SIG-M5 (cell line): ENCODE measurements at places on chromosomes 3 and 15.

DNA sequence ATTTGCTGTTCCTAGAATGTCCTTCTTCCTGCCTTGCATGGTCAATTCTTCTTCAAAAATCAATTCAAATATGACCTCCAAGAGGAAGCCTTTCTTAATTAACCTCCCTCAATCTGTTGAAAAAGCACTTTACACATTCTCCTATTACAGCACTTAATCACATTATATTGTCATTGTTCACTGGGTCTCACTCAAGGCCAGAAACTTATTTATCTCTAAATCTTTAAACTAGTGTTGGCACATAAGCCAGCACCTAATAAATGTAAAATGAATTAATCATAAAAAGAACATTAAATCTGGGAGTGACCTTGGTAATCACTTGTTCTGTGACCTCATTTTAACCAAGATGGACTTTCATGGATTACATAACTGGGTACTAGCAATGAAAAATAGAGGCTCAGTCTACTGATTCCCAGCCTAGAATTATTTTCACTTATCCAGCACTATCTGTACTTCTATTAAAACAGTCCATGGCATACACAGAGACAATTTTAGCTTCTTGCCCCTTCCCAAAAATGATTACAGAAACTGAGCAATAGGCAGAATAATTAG lies 22.1 kb downstream of the MSL2 start:
- DNase-seq: no peak

- DNase-seq: no peak
These were observed 60.8 kb downstream of the ETV5 start for GRCh38 chr3:186048119-186048518.

- no peak for DNase-seq
These were observed 30.7 kb upstream of the CHRNB4 start for GRCh38 chr15:78671626-78672211.

DNA sequence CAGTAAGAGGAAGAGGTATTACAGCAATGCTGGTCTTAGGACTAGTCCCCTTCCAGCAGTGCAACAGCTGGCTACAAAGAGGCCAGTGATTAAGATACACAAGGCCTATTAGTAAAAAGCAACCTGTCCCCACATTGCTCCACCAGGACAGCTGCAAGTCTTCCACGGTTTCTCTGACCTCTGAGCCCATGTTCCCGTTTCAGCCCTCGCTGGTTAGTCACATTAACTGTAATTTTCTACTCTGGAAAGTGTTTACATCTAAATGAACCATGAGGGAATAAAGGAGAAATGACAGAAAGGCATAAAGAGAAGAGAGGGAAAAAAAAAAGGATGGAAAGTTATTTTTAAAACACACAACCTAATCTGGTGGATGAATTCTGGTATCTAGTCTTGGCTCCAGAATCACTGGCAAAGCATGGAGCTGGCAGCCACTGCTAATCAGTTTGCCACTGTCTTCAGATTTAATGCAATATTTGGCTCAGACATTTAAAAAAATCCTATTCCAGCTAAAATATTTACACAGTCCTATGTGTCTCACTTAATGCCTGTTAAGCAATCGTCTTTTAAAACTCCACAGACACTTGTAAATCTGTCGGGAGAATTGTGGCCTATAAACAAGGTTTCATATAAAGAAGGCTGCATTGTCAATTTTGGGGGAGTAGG lies 154.9 kb downstream of the GREM1 start:
- DNase-seq: no peak

DNA sequence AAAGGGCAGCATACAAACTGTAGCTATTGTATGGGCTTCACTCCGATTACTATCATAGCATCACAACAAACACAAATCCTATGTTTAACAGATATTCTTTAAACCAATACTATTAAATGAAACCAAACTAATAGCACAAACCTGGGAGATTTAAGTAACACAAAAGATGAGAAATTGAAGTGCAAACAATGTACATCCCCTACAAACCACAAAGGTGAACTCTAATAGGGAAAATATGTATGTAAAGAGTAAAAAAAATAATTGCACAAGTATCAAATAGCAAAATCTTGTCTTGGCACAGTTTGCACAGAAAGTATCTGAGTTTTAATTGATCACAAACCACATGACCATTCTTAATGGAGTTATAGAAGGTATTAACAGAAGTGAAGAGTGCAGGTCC lies 138.5 kb downstream of the CPNE4 start:
- DNase-seq: no peak

DNA sequence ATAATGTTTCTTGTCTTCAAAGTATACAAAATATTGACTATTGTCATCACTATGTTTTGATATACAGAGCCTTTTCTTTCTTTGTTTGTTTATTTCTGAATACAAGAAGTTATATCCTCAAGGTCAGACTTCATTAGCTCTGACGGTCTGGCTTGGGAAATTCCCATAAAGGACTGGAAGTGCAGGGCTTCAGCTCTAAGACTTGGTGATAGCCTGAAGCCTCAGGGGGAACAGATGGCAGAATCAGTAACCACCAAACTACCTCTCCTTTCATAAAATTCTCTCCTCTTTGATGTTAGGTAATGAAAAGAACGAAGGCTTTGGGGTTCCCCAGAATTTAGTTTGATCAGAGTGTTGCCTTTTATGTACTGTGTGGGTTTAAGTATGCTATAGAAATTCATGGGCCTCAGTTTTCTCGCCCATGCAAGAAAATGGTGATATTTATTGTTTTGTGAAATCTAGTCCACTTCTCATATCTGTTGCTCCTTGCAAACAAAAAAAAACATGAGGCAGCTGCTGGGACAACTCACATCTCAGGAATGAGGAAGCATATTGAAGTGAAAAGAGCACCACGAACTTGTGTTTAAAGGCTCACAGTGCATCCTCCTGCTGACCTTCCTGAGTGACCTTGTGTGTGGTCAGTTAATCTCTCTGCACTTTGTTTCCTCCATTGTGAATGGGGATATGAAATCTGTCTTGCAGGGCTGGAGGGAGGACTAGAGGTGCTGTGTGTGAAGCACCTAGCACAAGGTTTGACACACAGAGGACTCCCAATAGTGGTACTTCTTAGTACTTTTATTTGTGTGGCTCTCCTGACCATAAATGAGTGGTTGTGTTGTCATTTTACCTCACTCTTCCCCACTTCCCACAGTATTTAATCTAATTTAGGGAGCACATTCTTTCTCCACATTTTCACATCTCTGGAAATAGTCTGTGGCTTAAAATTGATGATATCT lies 569.8 kb upstream of the IL12A start:
- DNase-seq: no peak

DNA sequence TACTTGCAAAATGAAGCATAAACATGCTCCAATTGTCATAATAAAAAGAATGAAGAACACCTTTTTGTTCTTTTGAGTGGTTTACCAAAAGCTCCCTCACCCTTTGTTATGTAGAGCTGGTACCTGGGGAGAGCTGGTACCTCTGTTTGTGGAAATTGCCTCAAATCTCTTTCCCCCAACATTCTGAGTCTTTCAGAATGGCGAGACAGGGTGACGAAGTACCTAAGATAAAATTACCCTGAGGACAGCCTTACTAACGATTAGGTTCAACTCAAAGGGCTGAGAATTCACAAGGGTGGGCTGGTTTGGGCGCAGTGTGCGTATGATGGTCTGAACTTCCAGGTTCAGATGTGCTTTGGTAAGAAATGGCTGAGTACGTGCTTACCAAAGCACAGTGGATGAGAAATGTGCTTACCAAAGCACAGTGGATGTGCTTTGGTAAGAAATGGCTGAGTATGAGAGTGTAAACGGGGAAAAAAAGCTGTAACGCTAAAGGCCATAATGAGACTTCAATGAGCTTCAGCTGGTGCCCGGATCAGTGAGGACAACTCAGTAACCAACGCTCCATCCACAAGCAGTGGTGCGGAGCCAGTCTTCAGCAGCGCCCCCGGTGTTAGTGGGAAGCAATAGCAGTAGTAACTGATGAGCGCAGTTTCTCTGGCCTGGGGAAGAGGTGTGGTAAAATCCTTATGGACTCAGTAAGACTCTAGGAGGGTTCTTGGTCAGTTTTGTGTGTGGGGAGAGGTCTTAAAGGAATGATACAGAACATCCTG lies 72.3 kb upstream of the LRIG1 start:
- DNase-seq: no peak

DNA sequence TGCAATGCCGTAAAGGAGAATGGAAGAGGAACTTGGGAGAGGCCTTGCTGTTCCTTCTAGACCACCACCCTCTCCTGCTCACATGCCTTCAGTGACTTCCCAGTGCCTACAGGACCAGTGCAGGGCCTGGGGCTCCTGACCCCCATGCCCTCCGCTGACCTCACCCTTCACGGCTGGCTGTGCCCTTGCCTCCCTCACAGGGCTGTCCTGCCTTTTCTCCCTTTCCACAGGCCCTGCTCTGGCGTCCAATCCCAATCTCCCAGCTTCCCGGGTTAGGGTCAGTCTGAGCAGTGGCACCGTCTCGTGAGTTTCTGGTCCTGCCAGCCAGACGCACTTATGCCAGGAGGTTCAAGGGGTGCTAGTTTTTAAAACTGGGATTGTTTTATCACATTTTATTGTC lies 110.4 kb downstream of the WNT7A start:
- no peak for DNase-seq

DNA sequence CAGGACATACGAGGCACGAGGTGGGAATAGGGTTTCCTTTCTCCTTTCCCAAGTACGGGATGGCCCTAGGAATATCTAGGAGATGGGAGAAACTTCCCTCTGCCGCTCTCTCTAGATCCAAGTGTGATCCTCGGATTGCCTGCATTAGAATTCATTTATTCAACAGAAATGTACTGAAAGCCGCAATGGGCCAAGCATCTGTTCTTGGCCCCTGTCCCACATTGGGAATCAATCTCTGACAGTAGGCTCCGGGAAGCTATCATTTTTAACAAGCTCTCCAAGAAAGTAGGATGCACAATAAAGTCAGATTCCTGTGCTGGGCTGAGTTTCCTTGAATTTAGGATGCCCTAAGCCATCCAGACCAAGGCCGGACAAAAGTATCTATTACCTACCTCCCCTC lies 37.2 kb upstream of the CA12 start:
- DNase-seq: no peak

DNA sequence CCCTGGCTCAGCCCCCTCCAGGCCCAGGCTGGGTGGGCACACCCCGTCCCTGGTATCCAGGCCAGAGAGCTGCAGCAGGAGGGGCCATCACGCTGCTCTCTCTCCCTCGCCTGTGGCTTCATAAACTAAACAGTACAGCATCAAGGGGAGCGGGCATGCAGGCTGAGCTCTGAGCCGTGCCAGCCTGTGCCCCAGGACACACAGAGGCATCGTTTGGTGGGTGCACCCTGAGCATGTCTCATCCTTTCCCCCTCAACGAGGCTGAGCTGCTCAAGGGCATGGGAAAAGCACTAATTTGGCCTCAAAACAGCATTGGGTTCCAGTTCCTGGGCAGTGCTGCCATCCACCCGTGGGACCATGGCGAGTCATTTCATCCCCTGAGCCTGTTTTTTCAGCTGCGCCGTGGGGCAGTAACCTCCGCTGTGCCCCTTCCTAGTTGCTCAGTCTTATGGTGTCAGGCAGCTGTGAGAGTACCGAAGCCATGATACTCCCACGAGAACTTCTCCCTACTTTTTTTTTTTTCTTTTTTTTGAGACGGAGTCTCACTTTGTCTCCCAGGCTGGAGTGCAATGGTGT lies 79.6 kb downstream of the CPN2 start:
- DNase-seq: no peak

DNA sequence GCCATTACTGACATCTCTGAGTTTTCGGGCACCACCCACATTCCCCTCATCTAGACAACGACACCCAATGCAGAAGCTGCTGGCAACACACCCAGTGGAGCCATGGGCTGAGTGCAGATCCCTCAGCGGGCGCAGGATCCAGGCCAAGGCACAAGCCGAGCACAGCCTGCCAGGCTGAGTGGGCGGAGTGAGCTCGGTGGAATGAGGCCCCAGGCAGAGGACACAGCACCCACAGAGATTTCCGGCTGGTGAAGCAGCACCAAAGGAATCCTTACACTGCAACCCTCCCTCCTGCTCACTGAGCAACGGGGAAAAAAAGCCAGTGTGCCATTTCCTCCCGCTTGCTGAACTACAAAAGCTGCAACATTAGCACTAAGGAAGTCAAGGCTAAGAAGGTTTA lies 34.3 kb downstream of the ZMAT3 start:
- DNase-seq: no peak

- no peak for DNase-seq
These were observed 53.9 kb downstream of the CALML4 start for GRCh38 chr15:68151277-68151676.

GRCh38 chr3:47421741-47422649 lies 41.2 kb downstream of the PTPN23 start:
- DNase-seq: no peak

- no peak for DNase-seq
These were observed 141.4 kb downstream of the TBL1XR1 start for GRCh38 chr3:177055605-177056571.

DNA sequence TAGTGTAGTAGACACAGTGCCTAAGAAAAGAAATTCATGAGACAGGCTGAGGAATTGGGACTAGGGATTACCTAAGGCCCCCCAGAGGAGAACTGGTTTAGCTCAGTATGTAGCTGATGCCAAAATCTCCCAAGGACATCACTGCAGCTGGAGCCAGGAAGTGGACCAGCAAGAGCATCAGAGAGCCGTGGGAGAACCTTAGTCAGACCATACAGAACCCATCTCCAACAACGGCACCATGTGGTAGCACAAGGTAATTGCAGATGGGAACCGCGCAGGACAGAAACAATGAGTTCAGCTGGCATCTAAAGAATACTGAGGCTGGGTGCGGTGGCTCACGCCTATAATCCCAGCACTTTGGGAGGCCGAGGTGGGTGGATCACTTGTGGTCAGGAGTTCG lies 81.7 kb downstream of the WNT5A start:
- DNase-seq: no peak

GRCh38 chr15:43516185-43516584 lies 1.2 kb upstream of the MAP1A start:
- DNase-seq: no peak

DNA sequence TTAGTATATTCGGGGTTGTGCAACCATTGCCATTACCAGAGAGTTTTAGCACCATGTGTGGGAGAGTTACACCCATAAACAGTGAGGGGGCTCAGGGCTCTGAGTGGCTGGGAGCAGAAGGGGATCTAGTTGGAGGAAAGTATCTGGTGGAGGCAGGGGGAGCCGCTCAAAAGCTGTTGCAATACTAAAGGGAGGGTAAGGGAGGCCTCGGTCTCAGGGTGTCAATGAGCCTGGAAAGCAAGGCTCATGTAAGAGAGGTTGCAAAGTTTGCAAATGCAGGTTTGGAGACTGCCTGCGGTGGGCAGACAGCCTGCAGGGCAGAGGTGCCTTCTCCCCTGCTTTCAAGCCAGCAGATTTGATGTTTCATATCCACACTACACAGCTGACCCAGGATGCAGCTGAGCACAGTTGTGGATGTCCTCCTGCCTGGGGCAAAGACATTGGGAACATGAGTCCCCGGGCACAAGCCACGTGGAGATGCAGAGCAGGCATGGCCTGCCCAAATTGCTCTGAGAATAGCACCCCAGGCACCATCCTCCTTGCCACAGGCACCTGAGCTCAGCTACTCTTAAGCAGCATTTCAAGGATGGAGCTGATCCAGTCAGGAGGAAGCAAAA lies 181.4 kb downstream of the TLE3 start:
- no peak for DNase-seq

GRCh38 chr3:27174530-27174929 lies 194.7 kb downstream of the NEK10 start:
- DNase-seq: no peak
